Esophagus muscularis mucosa (tissue), 4 donors: ENCODE measurements at places on chromosomes 6 and 20. TPM values are rescaled to one million over a fixed set of nuclear protein-coding genes. Genes with fewer than 3 reads are reported as not detected.

DOK5 gene
- 0.32 TPM for total RNA-seq

SLC17A1 gene
- not detected for total RNA-seq

AKAP7 gene
- total RNA-seq, result 7.8 TPM

- H3K4me3 ChIP-seq, result no peak overlapping the region
- no peaks in the 10 kb centered on the region for H3K4me1 ChIP-seq
- no peak for DNase-seq
- H3K27ac ChIP-seq, result no peak overlapping the region
- no peaks in the 10 kb centered on the region for H3K36me3 ChIP-seq
Measured at GRCh38 chr6:138115877-138116660, 8.8 kb upstream of the PERP start.

- H3K36me3 ChIP-seq, result no peaks in the 10 kb centered on the region
- H3K27me3 ChIP-seq, result no peaks in the 10 kb centered on the region
- H3K4me3 ChIP-seq, result no peak overlapping the region
- no peak overlapping the region for H3K27ac ChIP-seq
- no peak for DNase-seq
Measured at GRCh38 chr6:139409026-139409425, 34.6 kb upstream of the CITED2 start.

DNA sequence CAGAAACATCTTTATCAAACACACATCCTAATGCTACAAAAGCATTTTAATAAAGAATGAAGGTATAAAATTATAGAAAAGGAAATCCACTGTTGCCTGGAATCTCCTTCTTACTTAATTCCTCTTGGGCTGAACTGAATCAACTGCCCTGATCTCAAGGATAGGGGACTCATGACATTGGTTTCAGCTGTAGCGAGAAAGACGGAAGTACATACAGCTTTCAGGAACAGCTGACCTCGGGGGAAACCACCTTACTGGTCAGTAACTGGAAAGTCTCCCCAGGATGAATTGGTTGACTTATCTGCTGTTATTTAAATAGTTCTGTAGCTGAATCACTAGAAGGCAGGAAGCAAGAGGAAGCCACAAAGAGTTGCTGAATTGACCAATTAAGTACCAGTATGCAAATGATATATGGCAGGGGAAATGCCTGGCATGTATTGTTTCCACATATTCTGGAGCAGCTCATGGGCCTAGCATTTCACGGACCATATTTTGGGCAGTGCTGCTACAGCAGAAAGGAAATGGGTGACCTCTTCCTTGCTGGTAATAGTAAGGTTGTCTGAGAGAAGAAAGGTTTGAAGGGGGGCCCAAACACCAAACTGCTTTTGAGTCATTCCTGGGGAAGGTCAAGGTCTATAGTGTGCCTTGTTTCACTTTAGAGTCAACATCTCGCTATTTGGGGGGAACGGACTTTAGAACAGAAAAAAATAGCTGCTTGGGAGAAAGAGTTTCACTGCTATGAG, 43.7 kb upstream of the MAP7 start:
- H3K4me3 ChIP-seq, result no peak overlapping the region
- H3K27me3 ChIP-seq, result no peaks in the 10 kb centered on the region
- peaks cover 2% of the 10 kb centered on the region for H3K4me1 ChIP-seq
- DNase-seq, result no peak
- no peaks in the 10 kb centered on the region for H3K36me3 ChIP-seq
- H3K27ac ChIP-seq, result no peak overlapping the region

DNA sequence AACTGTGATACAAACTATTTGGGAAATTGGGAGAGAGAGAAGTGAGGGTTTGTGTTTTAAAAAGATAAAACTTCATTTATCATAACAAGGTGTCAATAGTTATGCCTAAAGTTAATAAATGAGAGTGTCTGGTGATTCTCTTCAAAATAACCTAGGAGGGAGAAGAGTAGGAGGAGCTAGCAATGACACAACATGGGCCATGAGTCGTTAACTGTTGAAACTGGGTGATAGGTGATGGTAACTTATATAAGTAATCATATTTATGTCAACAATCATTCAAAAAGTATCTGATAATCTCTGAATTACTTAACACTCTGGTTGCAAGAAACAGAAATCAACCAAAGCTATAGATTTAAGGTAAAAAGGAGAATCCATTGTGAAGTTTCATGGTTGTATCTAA, 46.8 kb upstream of the INSM1 start:
- no peaks in the 10 kb centered on the region for H3K4me1 ChIP-seq
- no peak overlapping the region for H3K4me3 ChIP-seq
- H3K27me3 ChIP-seq, result no peaks in the 10 kb centered on the region
- H3K27ac ChIP-seq, result no peak overlapping the region
- no peaks in the 10 kb centered on the region for H3K36me3 ChIP-seq

SMOC2 gene
- total RNA-seq, result 45.8 TPM

- no peaks in the 10 kb centered on the region for H3K36me3 ChIP-seq
- no peak overlapping the region for H3K4me3 ChIP-seq
- H3K4me1 ChIP-seq, result no peaks in the 10 kb centered on the region
- H3K27me3 ChIP-seq, result no peaks in the 10 kb centered on the region
- H3K27ac ChIP-seq, result no peak overlapping the region
- no peak for DNase-seq
Measured at GRCh38 chr6:92023410-92023966, 1395.9 kb downstream of the EPHA7 start.

DNA sequence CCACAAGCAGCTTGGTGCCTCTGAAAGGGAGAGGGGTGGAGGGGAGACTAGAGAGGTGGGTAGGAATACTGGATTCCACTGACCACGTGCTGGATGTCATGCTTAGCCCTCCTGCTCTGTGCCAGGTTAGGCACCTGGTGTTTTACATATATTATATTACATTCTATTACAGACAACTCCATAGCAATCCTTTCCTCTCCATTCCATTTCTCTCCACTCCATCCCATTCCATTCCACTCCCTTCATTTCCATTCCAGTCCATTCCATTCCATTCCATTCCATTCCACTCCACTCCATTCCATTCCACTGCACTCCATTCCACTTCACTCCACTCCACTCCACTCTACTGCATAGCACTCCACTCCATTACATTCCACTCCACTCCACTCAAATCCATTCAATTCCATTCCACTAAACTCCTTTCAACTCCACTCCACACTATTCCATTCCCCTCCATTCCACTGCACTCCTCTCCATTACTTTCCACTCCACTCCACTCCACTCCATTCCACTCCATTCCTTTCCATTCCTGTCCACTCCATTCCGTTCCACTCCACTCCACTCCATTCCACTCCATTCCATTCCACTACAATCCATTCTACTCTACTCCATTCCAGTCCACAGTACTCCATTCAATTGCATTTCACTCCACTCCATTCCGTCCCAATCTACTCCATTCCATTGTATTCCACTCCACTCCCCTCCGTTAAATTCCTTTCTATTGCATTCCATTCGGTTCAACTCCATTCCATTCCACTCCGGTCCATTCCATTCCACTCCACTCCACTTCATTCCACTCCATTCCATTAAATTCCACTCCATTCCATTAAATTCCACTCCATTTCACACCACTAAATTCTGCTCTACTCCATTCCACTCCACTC, 27.2 kb upstream of the DEFB125 start:
- no peaks in the 10 kb centered on the region for H3K27me3 ChIP-seq
- no peak for DNase-seq
- H3K4me3 ChIP-seq, result no peak overlapping the region
- no peaks in the 10 kb centered on the region for H3K36me3 ChIP-seq
- no peak overlapping the region for H3K27ac ChIP-seq

GRCh38 chr20:10826111-10826510, 152.3 kb upstream of the JAG1 start:
- no peak overlapping the region for H3K4me3 ChIP-seq
- no peaks in the 10 kb centered on the region for H3K36me3 ChIP-seq
- H3K4me1 ChIP-seq, result no peaks in the 10 kb centered on the region

DNA sequence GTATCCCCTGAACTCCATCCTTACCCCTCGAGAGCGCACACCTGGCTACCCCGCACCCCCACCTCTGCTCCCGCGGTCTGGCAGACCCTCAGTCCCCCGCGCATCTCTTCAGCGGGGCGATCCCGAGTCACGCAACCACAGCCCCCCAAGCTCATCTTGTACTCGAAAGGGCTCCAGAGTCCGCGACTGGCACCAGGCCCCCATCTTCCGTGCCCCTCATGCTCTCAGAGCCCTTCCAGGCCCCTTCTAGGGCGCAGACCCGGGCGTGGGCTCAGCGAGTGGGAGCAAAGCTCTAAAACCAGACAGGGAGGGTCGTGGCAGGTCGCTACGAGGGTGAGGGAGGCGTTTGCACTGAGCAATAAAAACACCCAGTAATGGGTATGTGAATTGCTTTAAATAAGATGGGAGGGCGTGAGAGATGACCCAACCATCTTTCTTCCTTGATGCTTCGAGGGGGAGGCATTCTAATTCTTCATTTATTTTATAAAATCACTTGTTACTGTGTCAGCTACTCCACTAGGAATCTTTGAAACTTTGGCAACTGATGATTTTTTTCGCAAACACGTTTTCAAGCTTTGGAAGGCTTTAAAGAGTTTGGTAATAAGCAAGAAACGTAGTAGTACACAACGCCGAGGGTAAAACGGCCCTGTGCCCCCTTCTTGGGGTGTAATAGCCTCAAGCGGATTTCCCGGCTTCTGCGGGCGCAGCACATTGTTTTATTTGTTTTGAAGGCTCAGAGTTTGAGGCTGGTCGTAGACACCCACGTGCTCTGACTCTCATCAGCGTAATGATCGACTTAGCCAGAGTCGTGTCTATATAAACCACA, 42.6 kb upstream of the SUPT3H start:
- H3K4me3 ChIP-seq, result peak overlapping the region; percentile 58
- DNase-seq, result no peak

DNA sequence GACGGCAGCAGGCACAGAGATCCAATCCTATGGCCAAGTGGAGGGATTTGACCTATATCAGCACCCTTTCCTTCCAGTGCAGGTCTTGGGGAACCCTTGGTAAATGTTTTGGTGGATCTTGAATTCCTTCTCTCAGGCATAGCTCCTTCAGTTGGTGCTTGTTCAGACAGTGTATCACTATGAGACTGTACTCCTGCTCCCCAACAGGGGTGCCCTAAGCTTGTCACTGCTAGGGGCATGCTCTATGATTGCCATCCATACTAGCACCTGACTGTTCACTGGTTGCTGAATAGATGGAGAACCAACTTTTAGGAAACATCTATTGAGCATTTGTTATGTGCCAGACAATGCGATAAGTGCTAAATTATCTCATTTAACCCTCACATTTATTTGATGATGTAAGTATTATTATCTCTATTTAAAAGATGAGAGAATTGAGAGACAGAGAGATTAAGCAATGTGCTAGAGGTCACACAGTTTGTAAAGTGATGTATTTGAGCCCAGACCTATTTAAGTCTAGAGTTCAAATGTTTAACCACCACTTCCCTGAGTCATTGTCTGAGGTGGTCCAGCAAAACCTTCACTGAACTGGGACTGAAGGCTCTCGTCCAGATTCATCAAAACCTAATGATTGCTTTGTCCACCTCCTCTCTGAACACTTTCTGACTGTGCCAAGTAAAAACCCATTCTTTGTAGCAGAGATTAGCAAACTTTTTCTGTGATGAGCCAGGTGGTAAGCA, 34.3 kb downstream of the ADGRF1 start:
- no peaks in the 10 kb centered on the region for H3K36me3 ChIP-seq
- H3K4me1 ChIP-seq, result no peaks in the 10 kb centered on the region
- DNase-seq, result peak; percentile 74
- H3K27ac ChIP-seq, result no peak overlapping the region
- no peaks in the 10 kb centered on the region for H3K27me3 ChIP-seq

DNA sequence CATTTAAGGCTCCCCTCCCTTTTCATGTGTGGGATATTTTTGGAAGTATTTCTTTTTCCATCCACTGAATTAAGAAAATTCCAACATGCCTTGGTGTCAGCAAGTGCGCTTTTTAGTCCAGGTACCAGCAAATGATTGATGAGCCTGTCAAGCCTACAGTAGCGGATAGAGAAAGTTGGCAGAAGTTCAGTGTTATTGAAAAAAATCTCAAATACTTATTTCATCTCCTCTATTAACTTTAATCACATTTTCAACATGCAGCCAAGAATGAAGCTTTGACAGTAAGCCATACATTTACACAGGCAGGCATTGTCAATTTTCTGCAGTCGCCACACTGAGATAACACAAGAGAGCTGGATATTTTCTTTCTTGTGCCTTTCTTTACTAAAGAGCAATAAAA, 50.4 kb downstream of the BLOC1S5 start:
- no peak overlapping the region for H3K4me3 ChIP-seq
- H3K27me3 ChIP-seq, result no peaks in the 10 kb centered on the region
- no peaks in the 10 kb centered on the region for H3K36me3 ChIP-seq

GRCh38 chr6:156175433-156175832, 601.7 kb upstream of the ARID1B start:
- DNase-seq, result no peak
- H3K4me1 ChIP-seq, result no peaks in the 10 kb centered on the region
- H3K4me3 ChIP-seq, result no peak overlapping the region
- no peaks in the 10 kb centered on the region for H3K36me3 ChIP-seq
- no peak overlapping the region for H3K27ac ChIP-seq

SSTR4 gene
- not detected for total RNA-seq

SRC gene
- total RNA-seq, result 52.2 TPM

HLA-DQB1 gene
- 4.8 TPM for total RNA-seq

EPHA7 gene
- total RNA-seq, result 158 TPM
